AML-193 (cell line): ENCODE measurements at places on chromosomes 13 and 19.

- DNase-seq = no peak
Observed at GRCh38 chr13:83667606-83668005, 214.7 kb downstream of the SLITRK1 start.

- no peak for DNase-seq
Observed at GRCh38 chr19:35845215-35846037, 6.9 kb downstream of the NPHS1 start.

DNA sequence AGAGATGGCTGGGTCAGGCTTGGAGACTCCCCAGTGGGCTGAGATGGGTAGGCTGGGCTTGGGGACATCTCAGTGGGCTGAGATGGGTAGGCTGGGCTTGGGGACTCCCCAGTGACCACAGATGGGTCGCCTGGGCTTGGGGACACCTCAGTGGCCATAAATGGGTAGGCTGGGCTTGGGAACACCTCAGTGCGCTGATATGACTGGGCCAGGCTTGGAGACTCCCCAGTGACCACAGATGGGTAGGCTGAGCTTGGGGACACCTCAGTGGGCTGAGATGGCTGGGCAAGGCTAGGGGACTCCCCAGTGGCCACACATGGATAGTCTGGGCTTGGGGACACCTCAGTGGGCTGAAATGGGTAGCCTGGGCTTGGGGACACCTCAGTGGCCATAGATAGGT is 12.8 kb downstream of the IQCN start:
- DNase-seq = no peak

GRCh38 chr19:19448238-19448544 is 42.7 kb downstream of the GATAD2A start:
- no peak for DNase-seq
